ENCODE measurements at places on chromosomes 6 and 20. TPM values are rescaled to one million over a fixed set of nuclear protein-coding genes. Genes with fewer than 3 reads are reported as not detected.

GRCh38 chr20:59575653-59576052 lies 28.7 kb upstream of the PHACTR3 start:
- DNase-seq = no peak

DNA sequence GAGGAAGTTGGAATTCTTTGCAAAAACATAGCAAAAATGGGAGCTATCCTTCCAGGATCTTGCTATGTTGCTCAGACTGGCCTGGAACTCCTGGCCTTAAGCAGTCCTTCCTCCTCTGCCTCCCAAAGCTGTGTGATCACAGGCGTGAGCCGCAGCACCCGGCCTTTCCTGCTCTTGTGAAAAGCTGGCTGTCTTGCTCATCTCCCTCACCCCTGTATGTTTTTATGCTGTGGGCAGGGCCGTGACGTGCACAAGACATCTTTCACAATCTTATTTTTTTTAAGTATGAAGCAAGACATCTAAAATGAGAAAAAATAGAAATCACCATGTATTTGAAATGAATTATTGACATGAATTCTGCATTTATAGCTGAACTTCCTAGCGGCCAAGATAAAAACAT lies 110.4 kb downstream of the SAMD5 start:
- no peak for DNase-seq

GRCh38 chr20:62929051-62929538 lies 2.8 kb upstream of the DIDO1 start:
- no peak for DNase-seq

- DNase-seq = no peak
Measured at GRCh38 chr6:42532038-42532669, 31.7 kb upstream of the UBR2 start.

- no peak for DNase-seq
Measured at GRCh38 chr6:4809999-4810918, 34.1 kb downstream of the CDYL start.

DNA sequence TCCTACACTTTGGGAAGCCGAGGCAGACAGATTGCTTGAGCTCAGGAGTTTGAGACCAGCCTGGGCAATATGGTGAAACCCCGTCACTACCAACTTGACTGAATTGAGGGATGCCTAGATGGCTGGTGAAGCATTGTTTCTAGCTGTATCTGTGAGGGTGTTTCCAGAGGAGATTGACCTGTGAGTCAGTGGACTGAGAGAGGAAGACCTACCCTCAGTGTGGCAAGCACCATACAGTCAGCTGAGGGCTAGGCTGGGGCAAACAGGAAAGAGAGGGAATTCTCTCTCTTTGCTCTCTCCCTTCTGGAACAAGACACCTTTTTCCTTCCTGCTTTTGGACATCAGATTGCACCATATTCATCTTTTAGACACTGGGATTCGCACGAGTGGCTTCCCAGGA lies 3.7 kb upstream of the ZUP1 start:
- no peak for DNase-seq

LGSN gene
- not detected for polyA plus RNA-seq

- no peak for DNase-seq
Measured at GRCh38 chr6:27556406-27556805, 83.5 kb upstream of the ZNF184 start.

DNA sequence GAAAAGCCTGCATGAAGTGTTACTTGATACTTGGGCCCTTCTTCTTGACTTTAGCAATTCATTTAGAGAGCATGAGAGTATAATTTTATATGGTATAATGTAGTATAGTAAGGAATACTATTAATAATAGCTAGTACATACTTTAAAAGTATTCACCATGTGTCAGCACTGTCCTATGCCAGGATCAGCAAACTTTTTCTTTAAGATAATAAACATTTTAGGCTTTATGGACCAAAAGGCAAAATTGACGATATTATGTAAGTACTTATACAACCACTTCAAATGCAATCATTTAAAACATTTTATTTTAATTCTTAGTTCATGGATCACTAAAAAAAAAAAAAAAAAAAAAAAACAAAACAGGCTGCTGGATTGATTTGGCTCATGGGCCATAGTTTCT lies 163.9 kb downstream of the IBTK start:
- no peak for DNase-seq

FAM83B gene
- polyA plus RNA-seq = 0.05 TPM

DNA sequence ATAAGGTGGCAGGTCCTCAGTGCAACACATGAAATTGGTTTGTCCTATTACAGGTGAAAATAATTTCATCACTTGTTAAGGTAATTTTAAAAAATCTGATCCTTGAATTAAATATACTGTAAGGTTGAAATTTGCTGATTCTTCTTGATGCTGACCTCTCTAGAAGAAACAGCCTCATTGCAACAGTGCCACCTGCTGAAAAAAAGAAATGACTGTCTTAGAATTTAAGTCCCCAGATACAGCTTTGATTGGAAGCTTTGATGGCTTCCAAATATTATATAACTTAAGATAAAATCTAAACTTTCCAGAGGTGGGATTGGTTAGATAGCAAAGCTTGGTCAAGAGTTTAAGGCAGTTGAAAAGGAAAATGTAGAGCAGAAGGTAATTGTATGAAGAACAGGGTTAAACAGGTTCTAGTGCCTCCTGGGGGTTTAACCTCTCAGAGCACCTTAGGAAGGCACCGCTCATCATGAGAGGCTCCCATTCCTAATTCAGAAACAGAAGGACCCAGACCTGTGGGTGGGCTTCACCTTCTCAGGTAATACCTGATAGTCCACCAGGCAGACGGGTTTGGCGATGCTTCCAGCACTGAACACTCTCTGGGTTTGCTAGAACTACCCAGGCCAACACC lies 401.0 kb downstream of the PAX1 start:
- no peak for DNase-seq

TPD52L2 gene
- 219 TPM for polyA plus RNA-seq

CTCFL gene
- polyA plus RNA-seq = not detected

DNA sequence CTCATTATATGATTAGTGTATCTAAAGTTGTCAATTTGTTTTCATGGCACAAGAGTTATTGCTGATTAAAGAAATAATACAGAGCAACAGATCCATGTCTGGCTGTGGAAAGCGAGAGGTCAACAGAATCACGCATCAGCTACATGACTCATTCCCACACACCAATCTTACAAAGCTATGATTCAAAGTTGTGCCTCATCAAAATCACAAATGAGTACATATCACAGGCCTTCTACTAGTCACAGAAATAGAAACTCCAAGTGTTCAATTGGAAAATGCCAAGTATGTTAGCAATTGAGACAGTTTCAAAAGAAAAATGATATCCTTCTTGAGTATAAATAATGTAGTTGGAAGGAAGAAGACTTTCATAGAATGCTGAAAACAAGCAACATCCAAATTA lies 57.8 kb upstream of the NKAIN2 start:
- DNase-seq = no peak

DNA sequence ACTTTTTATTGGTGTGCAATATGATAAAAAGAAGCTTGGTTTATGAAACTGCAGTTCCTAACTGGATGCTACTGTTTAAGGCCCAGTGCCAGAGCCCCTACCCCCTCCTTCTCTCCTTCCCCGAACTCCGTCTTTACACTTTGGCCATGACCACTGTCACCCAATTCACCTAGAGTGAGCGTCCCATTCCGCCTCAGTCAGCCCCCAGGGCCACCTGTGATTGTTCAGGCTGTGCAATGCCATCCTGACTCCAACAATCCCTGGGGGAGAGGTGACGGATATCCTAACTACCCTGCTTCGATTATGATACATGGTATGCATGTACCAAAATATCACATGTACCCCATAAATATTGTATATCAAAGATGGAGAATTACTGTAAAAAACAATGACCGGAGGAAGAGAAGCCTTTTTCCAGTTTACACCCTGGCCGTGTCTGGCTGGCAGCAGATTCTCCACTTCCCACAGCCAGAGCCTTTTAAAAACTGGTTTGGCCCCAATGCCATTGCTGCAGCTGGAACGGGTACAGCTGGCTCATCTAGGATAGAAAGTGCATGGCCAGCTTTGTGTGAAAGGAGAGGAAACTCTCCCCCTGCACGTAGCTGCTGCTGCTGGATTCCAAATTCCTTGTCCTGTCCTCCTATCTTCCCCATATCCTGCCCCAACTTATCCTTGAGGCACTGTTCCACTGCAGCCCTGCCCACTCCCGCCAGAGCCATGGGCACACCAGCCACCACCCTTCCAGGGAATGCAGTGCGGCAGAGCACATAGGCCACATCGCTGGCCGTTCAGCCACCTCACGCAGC lies 99.7 kb downstream of the JPH2 start:
- no peak for DNase-seq

DNA sequence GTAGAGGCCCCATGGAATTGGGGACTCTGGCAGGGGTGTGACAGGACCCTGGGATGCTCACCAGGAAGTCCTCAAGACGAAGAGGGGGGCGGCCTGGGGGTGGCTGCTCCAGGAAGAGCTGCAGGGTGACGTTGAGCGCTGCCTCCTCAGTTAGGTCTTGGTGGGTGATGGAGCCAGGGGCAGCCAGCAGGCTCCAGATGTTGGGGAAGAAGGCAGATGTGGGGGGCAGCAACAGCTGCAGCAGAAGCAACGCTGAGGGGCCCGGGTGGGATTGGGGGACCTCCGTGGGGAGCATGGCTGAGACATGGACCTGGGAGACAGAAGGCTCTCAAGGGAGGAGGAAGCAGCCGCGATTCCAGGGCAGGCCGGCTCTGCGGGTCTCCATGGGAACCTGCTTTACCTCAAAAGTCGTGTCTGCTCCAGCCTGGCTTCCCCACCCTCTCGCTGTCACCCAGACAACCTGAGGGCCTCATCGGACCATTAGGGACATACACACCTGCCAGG lies 591 bp downstream of the VWA7 start:
- no peak for DNase-seq

DNA sequence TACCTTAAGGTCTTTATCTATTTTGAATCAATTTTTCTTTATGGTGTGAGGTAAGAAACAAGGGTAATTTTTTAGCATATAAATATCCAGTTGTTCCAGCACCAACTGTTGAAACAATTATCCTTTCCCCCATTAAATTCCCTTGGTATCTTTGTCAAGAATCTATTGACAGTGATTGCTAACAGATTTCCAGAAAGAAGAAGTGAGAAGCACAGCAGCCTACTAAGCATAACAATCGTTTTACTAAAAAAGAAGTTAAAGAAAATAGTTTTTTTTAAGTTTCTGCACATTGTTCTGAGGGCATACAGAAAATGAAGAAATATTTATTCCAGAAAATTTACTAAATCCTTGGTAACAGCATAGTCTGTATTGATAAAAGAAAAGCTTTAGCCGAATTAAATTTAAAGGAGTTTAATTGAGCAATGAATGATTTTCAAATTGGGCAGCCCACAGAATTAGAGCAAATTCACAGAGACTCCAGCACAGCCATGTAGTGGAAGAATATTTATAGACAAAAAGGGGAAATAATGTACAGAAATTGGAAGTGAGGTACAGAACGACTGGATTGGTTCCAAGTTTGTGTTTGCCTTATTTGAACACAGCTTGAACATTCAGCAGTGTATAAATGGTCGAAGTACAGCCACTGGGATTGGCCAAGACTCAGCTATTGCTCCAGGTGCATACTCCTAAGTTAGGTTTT lies 97.9 kb upstream of the UST start:
- DNase-seq = no peak

DNA sequence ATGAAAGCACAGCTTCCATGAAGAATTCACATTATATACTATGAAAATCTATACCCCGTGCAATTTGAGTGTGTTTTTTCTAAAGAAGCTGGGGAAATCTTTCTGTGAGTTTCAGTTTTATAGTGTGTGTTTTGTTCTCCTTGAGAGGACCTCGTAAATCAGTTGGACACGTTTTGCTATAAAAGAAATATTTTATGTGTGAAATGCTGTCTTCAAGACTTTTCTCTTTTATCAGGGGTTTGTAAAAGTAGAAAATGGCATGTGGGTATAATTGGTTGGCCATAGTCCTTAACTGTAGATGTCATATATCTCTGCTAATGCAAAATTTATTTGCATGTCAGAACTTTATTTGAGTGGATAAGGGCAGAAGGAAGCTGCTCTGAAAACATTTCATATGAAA lies 186.2 kb downstream of the CDH4 start:
- DNase-seq = no peak

TIAM2 gene
- polyA plus RNA-seq = 7.2 TPM

OPN5 gene
- not detected for polyA plus RNA-seq

C6orf141 gene
- polyA plus RNA-seq = not detected

Measured in AG04450 (cell line).